ENCODE measurements at places on chromosomes 4 and X.

GRCh38 chrX:85140964-85141363, 102.6 kb downstream of the SATL1 start:
- no peak for DNase-seq
- no peaks in the 10 kb centered on the region for H3K36me3 ChIP-seq
- no peak overlapping the region for H3K4me3 ChIP-seq
- H3K27me3 ChIP-seq: no peaks in the 10 kb centered on the region
- H3K4me1 ChIP-seq: no peaks in the 10 kb centered on the region

DNA sequence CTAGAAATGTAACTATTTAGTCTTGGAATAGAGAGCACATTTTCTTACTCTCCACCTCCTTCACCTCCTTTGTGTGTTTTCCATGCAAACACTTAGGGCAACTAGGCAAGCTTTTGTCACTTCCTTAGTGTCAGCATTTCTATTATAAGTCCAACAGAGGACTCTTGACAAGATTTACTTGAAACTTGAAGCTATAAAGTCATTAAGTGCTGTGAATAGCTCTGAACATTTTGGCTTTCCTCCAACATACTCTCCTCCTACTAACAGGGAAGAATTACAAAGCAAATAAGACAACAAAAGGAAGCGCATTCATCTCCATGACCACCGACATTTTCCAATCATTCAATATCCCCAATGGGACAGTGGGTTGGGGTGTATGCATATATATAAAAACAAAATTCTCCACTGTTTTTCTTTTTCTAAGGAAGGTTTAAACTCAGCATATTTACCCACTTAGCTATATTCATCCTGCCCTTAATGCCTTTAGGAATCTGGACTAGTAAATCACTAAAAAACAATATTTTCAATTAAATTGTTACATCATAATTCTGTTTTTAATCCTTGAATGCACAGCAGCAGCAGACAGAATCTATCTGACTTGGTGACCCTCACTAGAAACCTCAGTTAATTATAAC, 264.6 kb downstream of the SNCA start:
- H3K4me1 ChIP-seq: peaks cover 11% of the 10 kb centered on the region
- no peaks in the 10 kb centered on the region for H3K27me3 ChIP-seq
- H3K27ac ChIP-seq: no peak overlapping the region
- DNase-seq: no peak

GRCh38 chr4:28167411-28167810, 1306.8 kb downstream of the STIM2 start:
- H3K4me3 ChIP-seq: no peak overlapping the region
- no peaks in the 10 kb centered on the region for H3K36me3 ChIP-seq
- no peak overlapping the region for H3K27ac ChIP-seq
- no peaks in the 10 kb centered on the region for H3K4me1 ChIP-seq
- no peaks in the 10 kb centered on the region for H3K27me3 ChIP-seq

GRCh38 chr4:66921433-66921832, 623.9 kb downstream of the CENPC start:
- no peaks in the 10 kb centered on the region for H3K36me3 ChIP-seq
- peaks cover 2% of the 10 kb centered on the region for H3K4me1 ChIP-seq
- no peaks in the 10 kb centered on the region for H3K27me3 ChIP-seq
- H3K27ac ChIP-seq: no peak overlapping the region
- DNase-seq: no peak
- H3K4me3 ChIP-seq: no peak overlapping the region

Data from glutamatergic neuron (in vitro differentiated cells).